Left lung (tissue), 14 donors: ENCODE measurements at places on chromosomes 12 and 14. TPM values are rescaled to one million over a fixed set of nuclear protein-coding genes. Genes with fewer than 3 reads are reported as not detected.

The NTF3 gene
- total RNA-seq = 0.35 TPM

The PDE3A gene
- total RNA-seq = 5.1 TPM

The CCDC196 gene
- not detected for total RNA-seq

The OR4E2 gene
- total RNA-seq = not detected

The MYF5 gene
- total RNA-seq = not detected

The COPZ1 gene
- total RNA-seq = 184 TPM

The ENDOU gene
- total RNA-seq = not detected

The MAP3K12 gene
- 19.9 TPM for total RNA-seq

- peak overlapping the region; percentile 14 for H3K27ac ChIP-seq
- H3K4me3 ChIP-seq = no peak overlapping the region
- H3K36me3 ChIP-seq = no peaks in the 10 kb centered on the region
- DNase-seq = no peak
- no peaks in the 10 kb centered on the region for H3K27me3 ChIP-seq
- H3K4me1 ChIP-seq = peaks cover 34% of the 10 kb centered on the region
Measured at GRCh38 chr14:59359431-59360124, 105.6 kb downstream of the GPR135 start.

GRCh38 chr12:19140381-19141236 is 11.1 kb downstream of the PLEKHA5 start:
- H3K27me3 ChIP-seq = no peaks in the 10 kb centered on the region
- H3K36me3 ChIP-seq = no peaks in the 10 kb centered on the region

- H3K27me3 ChIP-seq = no peaks in the 10 kb centered on the region
- no peak overlapping the region for H3K4me3 ChIP-seq
- H3K4me1 ChIP-seq = peaks cover 40% of the 10 kb centered on the region
- DNase-seq = no peak
- H3K27ac ChIP-seq = peak overlapping the region; percentile 69
Measured at GRCh38 chr12:11863988-11864387, 206.8 kb upstream of the BCL2L14 start.

DNA sequence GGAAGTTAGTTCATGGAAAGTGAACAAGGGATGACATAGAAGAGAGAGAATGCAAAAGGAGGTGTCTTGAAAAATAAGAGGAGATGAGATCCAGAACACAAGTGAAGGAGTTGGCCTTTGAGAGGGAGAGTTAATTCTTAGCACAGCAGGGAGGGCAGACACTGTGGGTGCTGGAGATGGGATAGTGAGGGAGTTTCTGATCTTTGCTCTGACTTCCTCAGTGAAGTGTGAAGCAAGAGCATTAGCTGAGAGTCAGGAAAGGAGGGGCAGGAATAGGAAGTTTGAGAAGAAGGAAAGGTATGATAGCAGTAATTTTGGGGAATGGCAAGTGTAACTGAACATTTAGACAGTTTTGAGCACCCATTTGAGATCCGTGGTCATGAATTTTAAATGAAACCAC is 75.8 kb upstream of the COCH start:
- no peak overlapping the region for H3K4me3 ChIP-seq
- no peak overlapping the region for H3K27ac ChIP-seq

GRCh38 chr14:94372021-94372605 is 16.3 kb downstream of the SERPINA1 start:
- no peaks in the 10 kb centered on the region for H3K36me3 ChIP-seq
- no peak overlapping the region for H3K27ac ChIP-seq
- no peak overlapping the region for H3K4me3 ChIP-seq
- peaks cover 17% of the 10 kb centered on the region for H3K4me1 ChIP-seq
- no peaks in the 10 kb centered on the region for H3K27me3 ChIP-seq

GRCh38 chr12:91781114-91781513 is 364.5 kb downstream of the BTG1 start:
- peaks cover 4% of the 10 kb centered on the region for H3K4me1 ChIP-seq
- no peak overlapping the region for H3K27ac ChIP-seq
- no peak overlapping the region for H3K4me3 ChIP-seq
- no peaks in the 10 kb centered on the region for H3K27me3 ChIP-seq

DNA sequence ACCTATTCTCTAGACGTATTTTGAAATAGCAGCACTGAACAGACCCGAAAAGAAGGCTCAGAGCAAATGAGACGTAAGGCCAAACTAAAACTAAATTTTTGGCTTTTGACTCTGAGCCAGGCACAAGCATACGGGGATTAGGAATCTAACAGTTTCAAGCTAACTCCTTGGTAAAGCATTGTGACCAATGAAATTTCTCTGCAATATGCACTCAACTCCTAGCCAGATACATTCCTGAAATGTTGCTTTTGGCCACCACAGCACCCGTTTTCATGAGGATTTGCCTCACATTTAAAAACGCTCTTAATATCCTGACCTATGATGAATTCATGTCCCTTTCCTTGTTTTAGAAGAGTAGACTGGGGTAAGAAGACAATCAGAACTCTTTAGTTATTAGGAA is 53.1 kb upstream of the NPFF start:
- DNase-seq = no peak
- peak overlapping the region; percentile 16 for H3K27ac ChIP-seq
- H3K4me3 ChIP-seq = no peak overlapping the region
- peaks cover 43% of the 10 kb centered on the region for H3K4me1 ChIP-seq
- no peaks in the 10 kb centered on the region for H3K27me3 ChIP-seq

GRCh38 chr12:133081159-133081780 is 547 bp downstream of the ZNF140 start:
- peak overlapping the region; percentile 99 for H3K27ac ChIP-seq
- H3K4me3 ChIP-seq = peak overlapping the region; percentile 76
- H3K36me3 ChIP-seq = peaks cover 45% of the 10 kb centered on the region
- DNase-seq = peak; percentile 32
- H3K27me3 ChIP-seq = no peaks in the 10 kb centered on the region
- H3K4me1 ChIP-seq = peaks cover 5% of the 10 kb centered on the region

DNA sequence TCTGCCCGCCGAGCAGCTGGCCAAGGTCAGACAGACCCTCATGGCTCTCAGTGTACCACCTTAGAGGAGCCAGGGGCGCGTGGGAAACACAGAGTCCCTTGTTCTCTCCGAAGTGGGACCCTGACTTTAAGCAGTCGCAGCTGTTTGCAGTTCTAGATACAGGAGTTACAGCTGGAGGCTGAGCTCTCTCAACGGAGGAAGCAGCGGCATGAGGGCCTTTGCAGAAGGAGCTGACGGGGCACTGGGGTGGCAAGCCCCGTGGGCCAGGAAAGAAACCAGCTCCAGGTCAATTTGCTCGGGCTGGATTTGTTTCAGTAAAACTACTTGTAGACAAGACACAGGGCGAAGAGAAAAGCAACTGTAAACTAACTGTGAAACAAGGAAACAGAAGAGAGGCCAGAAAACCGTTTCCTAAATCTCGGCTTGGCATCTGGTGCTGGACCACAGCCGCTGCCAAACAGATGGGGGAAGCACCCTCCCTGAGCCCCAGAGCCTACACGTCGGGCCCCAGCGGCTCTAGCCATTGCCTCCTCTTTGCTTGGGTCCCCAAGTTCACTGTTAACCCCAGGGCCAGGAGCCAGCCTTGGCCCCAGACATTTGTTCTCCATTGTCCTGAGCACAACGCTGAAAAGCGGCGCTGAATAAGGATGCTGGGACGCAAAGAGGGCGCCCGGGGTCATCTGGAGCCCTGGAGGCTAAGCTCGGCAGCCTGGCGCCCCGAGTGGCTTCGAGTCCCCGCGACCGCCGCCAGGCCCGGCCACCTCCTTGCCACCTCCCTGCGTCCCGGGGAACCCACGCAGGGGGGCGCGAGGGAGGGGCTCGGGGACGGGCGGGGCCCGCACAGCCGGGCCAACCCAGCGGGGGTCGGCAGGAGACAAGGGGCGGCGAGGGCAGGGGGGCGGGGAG is 914 bp upstream of the PACS2 start:
- H3K4me3 ChIP-seq = peak overlapping the region; percentile 61
- H3K4me1 ChIP-seq = peaks cover 37% of the 10 kb centered on the region
- peak; percentile 86 for DNase-seq
- peak overlapping the region; percentile 85 for H3K27ac ChIP-seq

GRCh38 chr14:98689951-98690350 is 582.0 kb downstream of the BCL11B start:
- no peak for DNase-seq
- no peaks in the 10 kb centered on the region for H3K4me1 ChIP-seq
- no peaks in the 10 kb centered on the region for H3K27me3 ChIP-seq
- H3K36me3 ChIP-seq = no peaks in the 10 kb centered on the region
- H3K27ac ChIP-seq = no peak overlapping the region
- H3K4me3 ChIP-seq = no peak overlapping the region

DNA sequence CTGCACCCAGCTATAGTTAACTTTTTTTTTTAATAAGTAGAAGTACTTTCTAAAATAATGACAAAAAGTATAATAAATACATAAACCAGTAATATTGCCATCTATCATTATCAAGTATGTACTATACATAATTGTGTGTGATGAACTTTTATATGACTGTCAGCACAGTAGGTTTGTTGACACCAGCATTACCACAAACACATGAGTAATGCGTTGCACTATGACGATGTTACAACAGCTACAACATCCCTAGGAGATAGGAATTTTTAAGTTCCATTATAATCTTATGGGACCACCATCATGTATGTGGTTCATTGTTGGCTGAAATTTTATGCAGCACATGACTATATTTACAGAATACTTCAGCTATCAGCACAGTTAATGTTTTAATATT is 62.9 kb upstream of the VSX2 start:
- no peak overlapping the region for H3K4me3 ChIP-seq
- no peaks in the 10 kb centered on the region for H3K4me1 ChIP-seq
- no peak for DNase-seq
- no peak overlapping the region for H3K27ac ChIP-seq
- no peaks in the 10 kb centered on the region for H3K27me3 ChIP-seq

DNA sequence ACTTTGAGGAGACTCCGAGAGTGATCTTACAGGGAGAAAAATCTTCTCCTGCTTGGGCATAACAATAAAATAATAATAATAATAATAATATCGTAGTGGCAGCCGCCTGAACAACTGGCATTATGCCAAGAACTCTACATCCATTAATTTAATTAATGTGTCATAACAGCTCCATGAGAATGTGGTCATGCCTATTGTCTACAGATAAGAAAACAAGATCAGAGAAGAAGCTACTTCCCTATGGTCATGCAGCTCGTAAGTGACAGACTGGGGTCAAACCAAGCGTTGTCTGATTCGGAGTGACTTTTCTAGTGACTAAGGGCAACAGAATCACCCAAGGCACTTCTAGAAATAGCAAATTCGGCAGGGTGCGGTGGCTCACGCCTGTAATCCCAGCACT is 11.7 kb downstream of the PROX2 start:
- H3K4me1 ChIP-seq = no peaks in the 10 kb centered on the region
- no peaks in the 10 kb centered on the region for H3K27me3 ChIP-seq
- DNase-seq = no peak
- H3K27ac ChIP-seq = no peak overlapping the region
